Activated T-helper 1 cell treated with anti-CD3 and anti-CD28 coated beads, Interleukin-2, amount 50 U/mL, for 16 hours (primary cell): ENCODE measurements at places on chromosomes 6 and 20.

DNA sequence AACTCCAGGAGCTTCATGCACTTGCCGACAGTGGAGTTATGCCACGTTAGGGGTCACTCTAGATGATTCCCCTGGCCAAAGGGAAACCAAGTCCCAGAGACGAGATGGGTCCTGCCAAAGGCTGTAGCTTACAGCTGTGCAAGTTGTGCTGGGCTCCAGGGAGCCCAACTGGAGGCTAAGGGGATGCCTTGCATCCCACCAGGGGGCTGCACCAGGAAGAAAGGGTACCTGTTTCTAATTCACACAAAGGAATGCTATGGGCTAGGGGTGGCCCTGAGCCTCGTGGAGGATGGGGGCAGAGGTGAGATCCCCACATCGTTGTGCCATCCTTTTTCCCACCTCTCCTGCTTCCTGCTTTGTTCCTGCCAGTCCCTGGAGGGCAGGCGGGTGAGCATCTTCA is 23.7 kb upstream of the SCRT2 start:
- DNase-seq: no peak

DNA sequence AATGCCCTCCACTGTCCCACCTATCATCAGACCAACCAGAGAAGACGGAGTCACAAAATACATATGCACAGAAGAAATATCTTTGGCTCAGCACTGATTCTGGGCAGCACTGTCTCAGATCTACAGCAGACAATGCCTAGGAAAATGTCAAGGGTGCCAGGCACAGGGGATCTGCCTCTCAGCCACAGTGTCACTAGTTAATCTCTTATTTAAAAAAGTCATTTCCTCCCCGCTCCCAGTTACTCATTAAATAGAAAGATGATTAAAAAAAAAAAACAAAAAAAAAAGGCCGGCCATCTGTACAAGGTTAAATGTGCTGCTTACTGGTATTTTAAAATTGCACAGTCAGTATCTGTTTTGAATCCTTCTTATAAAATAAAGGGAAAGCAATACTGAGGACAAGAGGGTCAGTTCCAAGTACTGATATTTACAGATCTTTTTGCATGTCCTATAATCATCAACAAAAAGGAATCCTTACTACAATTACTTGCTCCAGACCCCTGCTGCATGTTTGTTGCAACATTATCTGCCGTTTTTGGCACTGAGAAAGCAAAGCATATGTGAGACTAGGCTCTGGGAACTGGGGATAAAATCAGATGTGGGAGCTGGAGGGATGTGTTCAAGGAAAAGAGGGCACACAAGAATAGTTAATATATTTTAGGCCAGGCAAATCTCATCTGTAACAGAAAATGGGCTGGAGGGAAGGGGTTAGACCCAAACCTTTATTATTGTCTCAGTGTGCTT is 299.3 kb downstream of the KIF16B start:
- no peak for DNase-seq

GRCh38 chr6:143647732-143648131 is 30.0 kb upstream of the PHACTR2 start:
- no peak for DNase-seq

DNA sequence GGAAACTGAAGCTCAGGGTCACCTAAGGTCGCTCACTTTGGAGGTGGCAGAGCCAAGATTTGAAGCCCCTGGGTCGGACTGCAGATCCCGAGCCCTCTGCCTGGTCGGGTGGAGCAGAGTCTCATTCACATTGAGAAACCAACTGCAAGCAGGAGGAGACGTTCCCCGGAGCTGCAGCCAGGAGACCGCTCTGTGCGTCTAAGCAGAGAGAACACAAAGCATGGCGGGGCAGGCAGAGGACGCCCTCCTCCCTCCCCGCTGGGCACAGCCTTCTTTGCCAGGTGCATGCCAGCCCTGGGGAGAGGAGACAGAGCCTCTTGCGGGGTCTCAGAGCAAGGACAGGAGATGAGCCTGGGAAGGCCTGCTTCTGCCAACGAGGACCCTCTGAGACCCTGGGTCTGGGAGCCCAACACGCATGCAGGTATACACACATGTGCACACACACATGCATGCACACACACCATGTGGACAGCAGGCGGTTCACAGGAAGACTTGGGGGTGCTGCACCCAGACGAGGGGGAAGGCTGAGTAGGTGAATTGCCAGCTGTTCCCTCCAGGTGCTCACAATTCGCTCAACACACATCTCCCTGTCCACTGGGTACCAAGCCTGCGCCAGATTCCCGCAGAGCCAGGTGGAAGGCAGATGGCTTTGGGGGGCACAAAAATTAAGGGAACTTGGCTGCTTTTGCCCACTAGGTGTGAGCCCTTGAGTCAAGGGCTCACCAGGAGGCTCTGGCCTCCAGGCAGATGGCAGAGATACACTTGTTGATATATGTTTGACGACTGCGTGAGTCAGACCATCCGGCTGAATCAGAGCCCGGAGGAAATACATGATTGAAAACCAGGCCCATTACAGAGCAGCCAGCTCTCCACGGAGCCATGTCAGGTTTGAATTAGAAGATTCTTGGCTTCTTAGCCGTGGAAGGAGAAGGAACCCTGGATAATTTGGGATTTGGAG is 5.5 kb upstream of the NTSR1 start:
- no peak for DNase-seq

GRCh38 chr6:2183246-2183645 is 62.2 kb downstream of the GMDS start:
- no peak for DNase-seq

- no peak for DNase-seq
Observed at GRCh38 chr6:22300273-22300998, 3.6 kb upstream of the PRL start.

DNA sequence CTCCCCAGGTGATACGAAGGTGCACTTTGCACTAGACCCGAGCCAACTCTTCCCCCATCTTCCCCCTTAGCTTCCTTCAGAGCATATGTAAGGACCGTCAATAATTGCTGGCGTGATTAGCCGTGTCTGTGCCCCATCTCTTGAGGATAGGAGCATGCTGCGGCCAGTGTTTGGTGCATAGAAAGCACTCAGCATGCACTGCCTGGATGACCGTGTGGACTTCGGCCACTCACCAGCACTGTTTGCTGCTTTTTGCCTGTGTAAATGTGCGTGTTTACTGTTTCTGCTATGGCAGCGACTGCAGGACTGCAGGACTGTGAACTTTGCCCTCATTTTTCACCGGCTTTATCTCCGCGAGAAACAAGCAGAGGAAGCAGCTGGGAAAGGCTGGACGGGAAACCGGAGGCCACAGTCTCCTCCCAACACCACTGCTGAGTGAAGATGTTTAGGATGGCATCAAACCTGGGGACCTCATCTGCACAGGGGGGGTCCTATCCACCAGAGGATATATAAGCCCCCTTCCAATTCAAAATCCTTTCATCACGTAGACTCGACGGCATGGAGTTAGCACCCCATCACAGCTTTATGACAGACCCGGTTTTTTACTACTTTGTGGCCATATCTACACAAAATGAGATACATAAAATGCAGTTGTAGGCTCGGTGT is 150.6 kb upstream of the AFDN start:
- DNase-seq: no peak

GRCh38 chr20:11180186-11180585 is 506.4 kb upstream of the JAG1 start:
- DNase-seq: no peak

DNA sequence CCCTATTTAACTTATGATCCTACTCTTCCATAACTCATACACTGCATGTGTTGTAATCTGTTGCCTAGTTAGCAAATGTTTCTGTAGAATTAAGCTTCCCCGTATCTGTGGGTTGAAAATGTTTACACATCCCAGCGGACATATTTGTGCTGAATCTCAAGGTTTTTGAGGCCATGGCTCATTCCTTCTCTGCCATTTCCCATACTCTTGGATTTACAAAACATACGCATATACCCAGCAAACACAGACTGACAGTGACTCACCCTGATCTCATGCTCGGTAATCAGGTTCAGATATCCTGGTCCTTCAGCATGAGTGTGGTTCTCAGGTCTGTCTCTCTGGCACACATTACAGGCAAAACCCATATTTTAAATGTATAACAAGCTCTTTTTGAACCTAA is 58.7 kb downstream of the AGPAT4 start:
- no peak for DNase-seq

DNA sequence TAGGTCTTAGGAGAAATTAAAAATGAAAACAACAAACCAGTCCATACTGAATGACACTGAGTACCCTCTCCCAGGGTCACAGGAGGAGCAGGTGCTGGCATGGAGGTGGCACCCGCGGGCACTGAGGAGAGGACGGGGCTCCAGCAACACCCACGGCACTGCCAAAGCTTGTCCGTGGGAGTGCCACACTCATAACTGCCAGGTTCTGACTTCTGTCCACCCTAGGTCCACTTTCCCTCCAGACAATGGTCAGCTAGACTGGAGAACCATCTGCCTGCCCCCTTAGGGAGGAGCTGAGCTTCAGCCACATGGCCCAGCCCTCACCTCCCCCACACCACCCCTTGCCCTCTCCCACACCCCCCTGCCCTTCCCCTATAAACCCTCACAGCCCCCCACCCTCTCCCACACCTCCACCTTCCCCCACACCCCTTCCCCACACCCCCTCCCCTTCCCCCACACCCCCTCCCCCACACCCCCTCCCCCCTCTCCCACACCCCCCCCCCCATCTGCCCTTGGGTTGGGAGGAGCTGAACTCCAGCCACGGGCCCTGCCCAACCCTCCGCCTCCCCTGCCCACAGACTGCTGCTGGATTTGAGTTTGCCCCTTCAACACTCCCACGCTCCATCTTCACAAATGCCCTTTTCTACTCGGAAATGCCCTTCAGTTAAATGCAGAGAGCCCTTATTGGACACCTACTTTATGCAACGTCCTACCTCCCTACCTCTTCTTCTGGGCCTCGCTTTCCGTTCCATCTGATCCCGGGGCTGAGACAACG is 129.6 kb downstream of the TAF4 start:
- DNase-seq: no peak

- DNase-seq: no peak
Observed at GRCh38 chr6:36327226-36327918, 9.3 kb downstream of the BNIP5 start.

DNA sequence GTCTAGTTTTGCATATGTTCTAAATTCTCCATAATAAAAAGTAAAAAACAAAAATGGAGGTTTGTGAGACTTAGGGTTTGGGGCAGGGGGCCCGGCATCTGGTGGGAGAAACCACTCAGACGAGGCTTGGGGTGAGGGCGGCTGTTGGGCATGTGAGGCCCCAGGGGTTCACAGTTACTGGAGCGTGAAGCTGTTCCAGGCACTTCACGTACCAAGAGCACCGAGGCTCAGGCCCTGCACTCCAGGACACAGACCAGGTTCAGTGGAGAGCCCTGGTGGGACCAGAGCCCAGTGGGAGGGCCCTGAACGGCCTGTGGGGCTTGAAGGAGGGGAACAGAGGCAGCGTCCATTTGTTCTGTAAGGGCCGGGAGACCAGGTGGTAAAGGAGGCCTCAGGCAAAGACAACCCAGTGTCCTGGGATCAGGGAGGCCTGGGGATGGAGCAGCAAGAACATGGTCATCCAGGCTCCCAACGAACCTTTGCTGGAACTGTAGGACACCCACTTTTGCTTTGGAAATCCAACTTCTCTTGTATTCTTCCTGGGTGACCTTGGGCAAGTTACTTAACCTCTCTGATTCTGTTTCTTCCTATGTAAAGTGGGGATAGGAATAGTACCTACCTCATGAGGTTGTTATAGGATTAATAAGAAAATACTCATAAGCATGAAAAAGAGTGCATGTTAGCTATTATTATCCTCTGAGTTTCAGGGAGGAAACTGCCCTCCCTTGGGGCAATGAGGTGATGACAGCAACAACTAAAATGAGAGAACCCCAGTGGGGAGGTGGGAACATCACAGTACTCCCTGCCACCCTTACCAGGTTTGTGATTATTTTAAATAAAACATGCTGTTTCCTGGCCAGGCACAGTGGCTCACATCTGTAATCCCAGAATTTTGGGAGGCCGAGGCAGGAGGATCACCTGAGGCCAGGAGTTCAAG is 1.1 kb upstream of the FGD2 start:
- DNase-seq: no peak

DNA sequence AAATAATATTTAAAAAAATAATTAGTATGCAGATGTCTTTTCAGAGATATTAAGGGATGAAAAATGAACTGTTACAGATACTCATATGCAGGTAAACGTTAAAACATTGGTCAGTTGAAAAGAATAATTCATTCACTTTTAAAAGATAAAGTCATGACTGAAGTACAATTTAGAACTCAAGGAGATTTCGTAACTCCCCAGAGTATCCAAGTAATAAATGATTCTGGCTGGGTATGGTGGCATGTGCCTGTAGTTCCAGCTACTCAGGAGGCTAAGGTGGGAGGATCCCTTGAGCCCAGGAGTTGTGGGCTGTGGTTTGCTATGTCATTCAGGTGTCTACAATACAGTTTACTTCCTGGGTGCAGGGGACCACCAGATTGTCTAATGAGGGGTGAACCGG is 122.3 kb upstream of the TMEM181 start:
- no peak for DNase-seq

- no peak for DNase-seq
Observed at GRCh38 chr6:142685852-142686506, 259.0 kb downstream of the HIVEP2 start.

GRCh38 chr6:138652824-138653223 is 120.7 kb upstream of the CCDC28A start:
- DNase-seq: no peak

DNA sequence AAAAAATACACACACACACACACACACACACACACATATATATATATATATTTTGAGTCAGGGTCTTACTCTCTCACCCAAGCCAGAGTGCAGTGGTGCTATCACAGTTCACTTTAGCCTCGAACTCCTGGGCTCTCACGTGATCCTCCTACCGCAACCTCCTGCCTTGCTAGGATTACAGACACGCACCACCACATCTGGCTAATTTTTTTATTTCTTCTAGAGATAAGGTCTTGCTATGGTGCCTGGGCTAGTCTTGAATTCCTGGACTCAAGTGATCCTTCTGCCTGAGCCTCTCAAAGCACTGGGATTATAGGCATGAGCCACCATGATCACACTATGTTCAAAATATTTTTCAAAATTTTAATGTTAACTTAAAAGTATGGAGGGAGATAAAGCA is 43.5 kb downstream of the NUP153 start:
- DNase-seq: no peak

GRCh38 chr6:35916056-35916455 is 4.8 kb downstream of the SRPK1 start:
- DNase-seq: no peak

DNA sequence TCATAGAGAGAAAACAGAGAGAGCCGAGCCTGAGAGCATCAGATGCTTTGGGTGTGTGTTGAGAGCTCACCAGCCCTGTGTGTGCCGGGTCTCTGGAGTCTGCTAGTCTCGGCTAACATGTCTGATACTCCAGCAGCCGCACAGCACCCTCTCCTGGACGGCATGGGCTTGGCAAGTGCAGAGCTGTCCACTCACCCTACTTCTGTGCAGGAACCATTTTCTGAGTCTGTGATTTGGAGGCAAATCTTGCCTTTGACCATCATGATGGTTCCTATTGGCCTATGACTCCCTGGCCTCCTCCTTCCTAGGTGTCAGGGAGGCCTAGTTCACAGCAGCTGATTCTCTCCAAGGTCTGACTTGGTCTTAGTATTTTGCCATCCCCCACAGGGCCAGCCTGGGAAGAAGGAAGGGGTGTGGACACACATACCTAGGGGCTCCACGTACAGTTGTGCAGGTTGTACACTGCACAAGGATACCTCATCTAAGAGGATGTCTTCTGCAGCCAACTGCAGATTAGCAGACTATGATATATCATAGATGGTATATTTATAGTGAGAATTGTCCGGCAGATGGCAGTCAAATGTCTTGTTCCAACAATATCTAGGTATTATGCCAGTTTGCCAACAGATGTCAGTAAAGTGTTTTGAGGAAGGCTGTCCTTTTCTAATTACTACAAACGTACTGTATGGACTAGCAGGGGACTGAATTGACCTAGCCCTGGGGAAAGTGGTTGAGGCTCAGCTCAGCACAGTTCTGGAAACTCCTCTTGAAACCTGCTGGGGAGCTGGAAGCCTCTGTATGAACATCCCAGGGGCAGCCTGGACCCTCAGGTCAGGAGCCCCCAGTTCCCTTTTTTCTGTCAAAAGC is 13.0 kb downstream of the FGD2 start:
- peak; percentile 82 for DNase-seq
